ENCODE measurements at places on chromosomes 13 and 19.

GRCh38 chr19:33374236-33374714 lies 766 bp downstream of the CEBPG start:
- DNase-seq, result no peak

DNA sequence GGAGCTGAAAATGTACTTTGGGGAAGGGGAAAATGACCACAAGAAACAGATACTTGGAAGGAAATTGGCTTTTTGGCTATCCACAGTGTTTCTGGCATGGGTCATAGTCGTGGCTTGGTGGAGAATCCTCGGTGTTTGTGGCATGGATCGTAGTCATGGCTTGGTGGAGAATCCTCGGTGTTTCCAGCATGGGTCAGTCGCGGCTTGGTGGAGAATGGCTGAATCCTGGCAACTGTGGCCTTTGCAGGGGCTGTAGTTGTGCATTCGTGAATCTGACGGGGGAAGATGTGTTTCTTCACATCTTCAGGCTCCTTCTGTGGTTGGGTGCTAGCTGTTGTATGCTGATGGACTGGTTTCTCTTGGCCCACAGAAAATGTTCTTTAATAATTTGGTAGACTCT lies 61.7 kb upstream of the MCF2L start:
- no peak for DNase-seq

GRCh38 chr13:33817513-33817900 lies 442 bp upstream of the RFC3 start:
- no peak for DNase-seq

DNA sequence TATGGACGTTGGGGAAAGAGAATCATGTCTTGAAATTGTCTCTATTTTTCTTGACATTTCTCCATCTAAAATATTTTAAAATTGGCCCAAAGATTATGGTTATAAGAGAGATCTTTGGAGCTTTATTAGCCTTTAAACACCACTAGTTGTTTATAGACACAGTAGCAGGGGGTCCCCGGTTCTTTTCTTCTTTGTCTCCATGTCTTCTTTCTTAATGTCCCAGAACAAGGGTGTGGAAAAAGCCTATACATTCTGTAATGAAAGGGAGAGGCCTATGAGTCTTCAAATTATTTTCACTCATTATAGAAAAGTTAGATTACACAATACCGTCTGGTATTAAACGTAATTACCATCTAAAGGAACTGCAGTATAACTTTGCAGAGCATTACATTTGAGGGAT lies 300.0 kb downstream of the NALCN start:
- DNase-seq, result no peak

Measured in stimulated activated CD4-positive, alpha-beta T cell treated with anti-CD3 and anti-CD28 coated beads, Interleukin-1b, Interleukin-23, amount 100 ng/mL, for 24 hours (primary cell).